ENCODE measurements at places on chromosomes 3 and 15.

- no peak for DNase-seq
Observed at GRCh38 chr15:94290730-94291129, 59.4 kb downstream of the MCTP2 start.

- DNase-seq, result no peak
Observed at GRCh38 chr3:134325061-134325705, 49.1 kb downstream of the AMOTL2 start.

DNA sequence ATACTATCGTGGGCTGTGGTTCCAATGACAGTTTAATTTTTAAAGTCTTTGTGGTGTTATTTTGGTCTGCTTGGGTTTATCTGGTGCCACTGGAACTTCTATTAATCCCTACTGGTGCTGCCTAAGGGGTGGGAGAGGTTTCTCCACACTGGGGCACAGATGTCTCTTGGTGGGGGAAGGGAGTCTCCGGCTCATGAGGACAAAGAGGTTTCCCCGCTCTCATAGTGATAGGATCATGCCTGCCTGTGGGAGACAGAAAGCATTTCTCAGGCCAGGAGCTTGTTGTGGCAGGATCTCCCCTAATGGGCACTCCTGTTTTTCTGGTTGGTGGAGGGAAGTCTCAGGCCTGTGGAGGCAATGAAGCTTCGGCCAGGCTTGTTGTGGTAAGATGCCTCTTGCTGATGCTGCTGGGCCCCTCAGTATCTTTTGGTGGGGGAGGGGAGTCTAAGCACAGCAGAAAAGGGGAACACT is 84.3 kb upstream of the THRB start:
- no peak for DNase-seq

- no peak for DNase-seq
Observed at GRCh38 chr15:72110355-72110754, 7.6 kb downstream of the MYO9A start.

GRCh38 chr3:176219970-176220369 is 977.3 kb downstream of the TBL1XR1 start:
- no peak for DNase-seq

GRCh38 chr3:39962581-39962980 is 153.2 kb downstream of the MYRIP start:
- DNase-seq, result no peak

DNA sequence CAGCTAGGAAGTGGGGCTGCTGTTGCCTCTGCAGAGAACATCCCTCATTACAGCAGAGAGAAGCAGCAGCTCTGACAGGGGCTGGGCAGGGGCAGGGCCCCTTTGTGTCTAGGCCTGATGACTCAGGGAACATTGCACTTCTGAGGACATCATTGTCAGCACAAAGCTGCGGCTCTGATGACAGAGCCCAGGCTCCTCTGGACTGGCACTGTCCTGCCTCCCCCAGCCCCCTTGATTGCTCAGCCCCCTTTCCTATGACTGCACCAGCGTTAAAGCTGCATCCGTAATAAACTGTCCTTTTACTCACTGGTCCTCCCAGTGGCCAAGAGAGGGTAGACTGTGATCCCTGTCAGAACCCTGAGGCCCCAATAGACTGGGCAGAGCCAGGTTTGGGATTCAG is 18.3 kb downstream of the TRH start:
- no peak for DNase-seq

- DNase-seq, result peak; percentile 7
Observed at GRCh38 chr3:128432301-128432970, 34.3 kb downstream of the DNAJB8 start.

- no peak for DNase-seq
Observed at GRCh38 chr3:74332165-74332564, 282.3 kb downstream of the CNTN3 start.

DNA sequence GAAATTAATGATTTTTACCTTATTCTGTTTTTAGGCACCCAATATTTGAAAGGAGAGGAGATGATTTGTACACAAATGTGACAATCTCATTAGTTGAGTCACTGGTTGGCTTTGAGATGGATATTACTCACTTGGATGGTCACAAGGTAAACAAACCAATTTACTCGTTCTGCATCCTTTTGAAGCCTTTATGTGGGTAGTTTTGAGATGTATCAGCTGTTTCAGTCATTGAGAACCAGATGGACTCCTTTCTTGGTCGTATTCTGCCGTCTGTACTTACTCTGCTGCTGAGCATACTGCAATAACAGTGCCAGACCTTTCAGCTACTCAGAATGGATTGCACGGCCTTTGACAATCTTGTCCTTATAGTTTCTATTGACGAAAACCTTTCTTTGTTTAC is 13.3 kb downstream of the DNAJB11 start:
- DNase-seq, result no peak

DNA sequence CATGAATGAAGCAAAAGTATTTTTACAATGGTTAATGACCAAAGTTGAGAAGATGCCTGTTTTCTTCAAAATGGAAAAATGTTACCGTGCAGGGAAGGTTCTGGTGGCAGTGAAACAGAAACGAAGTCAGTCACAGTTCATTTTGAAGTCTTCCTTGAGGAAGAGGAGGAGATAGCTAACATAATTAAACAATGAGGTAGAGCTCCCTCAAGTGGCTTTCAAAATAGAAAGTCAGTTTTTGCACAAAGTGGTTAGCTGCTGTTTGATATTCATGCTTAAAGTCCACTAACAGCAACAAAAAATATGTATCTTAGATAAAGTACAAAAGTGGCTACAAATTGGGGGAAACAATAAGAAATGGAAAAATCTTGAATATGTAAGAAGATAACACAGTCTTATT is 87.3 kb downstream of the TFG start:
- peak; percentile 1 for DNase-seq

- DNase-seq, result no peak
Observed at GRCh38 chr3:72571052-72571451, 277.2 kb downstream of the SHQ1 start.

DNA sequence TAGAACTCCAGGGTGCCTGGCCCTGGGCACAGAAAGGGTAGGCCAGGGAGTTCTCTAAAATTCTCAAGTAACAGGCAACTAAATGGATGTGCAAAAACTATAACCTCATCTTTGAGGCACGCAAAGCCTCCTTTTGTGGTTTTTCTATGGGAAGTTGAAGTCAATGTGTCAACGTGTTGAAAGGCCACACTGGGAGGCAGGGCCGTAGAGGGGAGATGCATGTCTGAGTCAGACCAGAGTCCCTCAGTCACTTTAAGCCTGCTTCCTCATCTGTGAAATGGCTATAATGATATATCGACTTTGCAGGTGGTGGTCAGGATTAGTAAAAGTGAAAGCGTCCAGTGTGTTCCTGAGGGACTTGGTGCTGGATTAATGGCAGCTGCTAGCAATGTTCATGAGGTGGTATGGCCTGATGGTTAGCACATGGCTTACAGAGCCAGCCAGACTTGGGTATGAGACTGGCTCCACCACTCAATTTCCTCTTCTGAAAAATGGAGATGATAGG is 17.0 kb downstream of the TGM5 start:
- DNase-seq, result no peak
